ENCODE measurements at places on chromosomes 12 and 14.

- DNase-seq = peak; percentile 4
Measured at GRCh38 chr12:95859344-95859816, 628 bp downstream of the SNRPF start.

DNA sequence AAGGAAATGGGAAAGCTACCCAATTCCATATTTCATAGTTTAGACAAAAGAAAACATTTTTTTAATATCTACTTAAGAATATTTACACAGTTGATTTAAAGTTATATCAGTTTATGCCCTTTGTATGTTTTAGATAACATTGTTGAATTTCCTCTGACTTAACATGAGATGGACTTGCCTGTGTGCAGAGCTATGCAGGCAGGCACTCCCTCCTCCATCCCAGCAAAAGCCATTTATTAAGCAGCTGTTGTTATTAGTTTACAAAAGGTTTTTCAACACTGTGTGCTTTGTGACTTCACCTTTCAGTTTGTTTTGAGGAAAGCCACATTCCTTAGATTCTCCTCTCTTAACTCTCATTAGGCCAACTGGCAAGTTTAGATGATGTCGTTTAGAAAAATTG, 337.5 kb upstream of the PDE3A start:
- no peak for DNase-seq

GRCh38 chr14:105294142-105294597, 6.6 kb downstream of the BRF1 start:
- no peak for DNase-seq

DNA sequence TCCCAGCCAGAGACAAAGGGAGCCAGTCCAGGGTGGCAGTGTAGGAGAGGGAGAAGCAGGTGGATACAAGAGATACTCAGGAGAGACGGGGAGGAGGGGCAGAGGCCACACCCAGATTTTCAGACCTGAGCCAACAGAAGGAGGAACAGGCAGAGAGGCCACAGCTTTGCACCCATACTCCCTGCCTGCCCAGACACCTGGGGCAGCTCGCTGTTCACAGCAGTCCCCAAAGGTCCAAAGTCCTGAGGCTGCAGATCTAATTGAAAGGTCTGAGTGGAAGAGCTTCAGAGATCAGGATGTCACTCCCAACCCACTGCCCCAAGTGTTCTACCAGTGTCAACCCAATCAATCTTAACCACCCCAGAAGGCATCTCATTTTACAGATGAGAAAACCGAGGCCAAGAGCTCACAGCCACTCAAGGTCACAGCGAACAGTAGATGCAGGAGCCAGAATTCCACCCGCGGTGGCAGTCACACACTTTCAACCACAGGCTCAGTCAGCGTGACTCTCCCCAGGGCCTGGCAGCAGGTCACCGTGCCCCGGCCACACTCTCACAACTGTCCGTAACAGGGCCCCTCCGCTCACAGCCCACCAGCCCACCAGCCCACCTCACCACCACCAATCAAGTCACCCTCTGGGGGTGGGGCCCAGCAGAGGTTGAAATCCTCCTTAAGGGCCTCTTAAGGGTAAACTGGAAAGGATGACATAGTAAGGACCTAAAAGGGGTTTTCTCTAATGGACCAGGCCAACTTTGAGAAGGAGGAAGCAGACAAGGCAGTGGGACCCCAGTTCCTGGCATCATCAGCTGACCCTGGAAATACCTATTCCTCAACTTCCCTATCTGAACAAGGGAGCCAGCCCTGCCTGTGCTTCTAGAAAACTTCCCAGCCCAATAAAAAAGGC, 33.3 kb downstream of the ACTN1 start:
- DNase-seq = no peak

DNA sequence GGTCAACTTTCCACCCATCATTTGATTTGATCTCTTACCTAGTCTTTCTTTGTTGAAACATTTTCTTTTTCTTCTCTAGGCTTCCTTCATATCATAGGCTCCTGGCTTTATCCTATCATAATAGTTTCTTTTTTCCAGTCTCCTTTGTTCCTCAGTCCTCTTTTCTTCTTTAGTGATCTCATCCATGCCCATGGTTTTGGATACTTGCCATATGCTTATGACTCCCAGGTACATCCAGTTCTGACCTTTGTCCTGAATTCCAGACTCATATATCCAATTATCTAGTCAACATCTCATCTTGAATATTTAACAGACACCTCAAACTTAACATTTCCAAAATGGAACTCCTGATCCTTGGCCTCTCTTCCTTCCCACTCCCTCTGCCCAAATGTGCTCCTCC, 36.1 kb upstream of the KRAS start:
- DNase-seq = no peak

DNA sequence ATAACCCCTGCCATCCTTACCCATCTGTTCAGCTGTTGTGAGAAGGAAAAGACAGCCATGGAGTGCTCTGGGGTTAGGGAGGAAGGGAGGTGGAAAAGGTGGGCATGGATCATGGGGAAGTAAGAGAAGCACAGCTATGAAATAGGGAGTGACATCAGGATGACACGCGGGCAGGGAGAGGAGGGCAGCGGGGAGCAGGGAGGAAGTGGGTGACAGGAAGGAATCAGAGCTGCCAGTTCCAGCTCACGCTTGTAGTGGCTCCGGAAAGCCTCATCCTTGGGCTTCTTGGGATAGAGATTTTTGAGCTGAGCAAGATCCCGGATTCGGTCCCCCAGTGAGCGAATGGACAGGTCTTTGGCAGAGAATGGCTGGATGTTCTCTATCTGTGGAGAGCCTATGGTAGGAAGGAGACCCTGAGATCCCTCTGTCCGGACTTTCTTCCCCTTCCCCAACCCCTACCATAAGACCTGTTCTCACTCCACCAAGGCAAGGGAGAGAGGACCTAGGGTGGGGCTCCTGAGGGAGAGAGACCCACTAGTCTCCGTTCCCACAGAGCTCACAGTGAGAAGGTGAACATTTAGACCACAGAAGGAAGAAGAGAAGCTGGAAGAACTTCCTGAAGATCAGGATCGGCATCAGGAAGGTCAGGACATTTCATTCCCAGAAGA, 10.3 kb downstream of the NAB2 start:
- no peak for DNase-seq

DNA sequence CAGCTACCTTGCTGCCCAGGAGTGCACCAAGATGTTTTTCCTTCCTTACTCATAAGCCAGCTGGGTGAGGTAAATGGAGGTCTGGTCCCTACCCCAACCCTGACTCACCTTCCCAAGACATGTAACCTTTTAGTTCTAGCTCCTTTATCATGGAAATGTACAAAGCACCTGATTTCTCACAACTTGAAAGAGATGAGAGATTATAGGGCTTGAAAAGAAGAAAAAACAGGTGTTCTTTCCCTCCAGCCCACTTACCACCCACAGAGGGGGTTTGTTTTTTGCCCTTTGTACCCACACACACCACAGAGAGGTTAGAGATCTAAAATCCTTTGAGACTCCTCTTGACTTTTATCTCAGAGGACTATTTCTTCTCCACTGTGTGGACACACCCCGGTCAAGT, 21.1 kb downstream of the PLXNC1 start:
- DNase-seq = no peak

DNA sequence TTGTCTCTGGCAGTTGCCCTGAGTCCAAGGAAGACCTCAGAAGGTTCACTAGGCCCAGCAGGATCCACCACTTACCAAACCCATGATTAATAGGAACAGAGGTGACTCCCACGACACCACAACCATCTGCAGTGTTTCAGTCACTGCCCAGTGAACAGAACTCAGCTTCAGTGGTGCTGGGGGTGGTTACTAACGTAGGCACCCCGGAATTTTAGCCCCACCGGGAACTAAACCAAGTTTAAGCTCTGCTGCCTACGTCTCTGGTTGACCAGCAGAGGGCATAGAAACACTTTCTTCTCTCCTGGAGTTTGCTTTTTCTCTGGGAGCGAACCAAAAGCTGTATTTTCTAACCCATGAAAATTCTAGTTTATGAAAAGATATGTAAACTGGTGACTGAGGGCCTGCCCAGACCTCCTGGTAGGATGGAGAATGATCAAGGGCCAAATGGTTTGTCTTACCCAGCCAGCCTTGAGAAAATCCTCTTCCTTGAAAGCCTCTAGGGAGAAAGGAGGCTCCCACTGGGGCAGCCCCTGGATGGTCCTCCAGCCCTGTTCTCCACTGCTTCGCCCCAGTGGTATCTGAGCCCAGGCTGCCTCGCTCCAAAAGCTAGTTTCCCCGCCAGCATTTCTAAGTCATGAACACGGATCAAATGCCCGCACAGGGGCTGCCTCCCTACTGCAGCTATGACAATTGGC, 379.8 kb downstream of the DPF3 start:
- DNase-seq = no peak

- no peak for DNase-seq
Measured at GRCh38 chr12:49912345-49913255, 8.9 kb upstream of the FAIM2 start.

DNA sequence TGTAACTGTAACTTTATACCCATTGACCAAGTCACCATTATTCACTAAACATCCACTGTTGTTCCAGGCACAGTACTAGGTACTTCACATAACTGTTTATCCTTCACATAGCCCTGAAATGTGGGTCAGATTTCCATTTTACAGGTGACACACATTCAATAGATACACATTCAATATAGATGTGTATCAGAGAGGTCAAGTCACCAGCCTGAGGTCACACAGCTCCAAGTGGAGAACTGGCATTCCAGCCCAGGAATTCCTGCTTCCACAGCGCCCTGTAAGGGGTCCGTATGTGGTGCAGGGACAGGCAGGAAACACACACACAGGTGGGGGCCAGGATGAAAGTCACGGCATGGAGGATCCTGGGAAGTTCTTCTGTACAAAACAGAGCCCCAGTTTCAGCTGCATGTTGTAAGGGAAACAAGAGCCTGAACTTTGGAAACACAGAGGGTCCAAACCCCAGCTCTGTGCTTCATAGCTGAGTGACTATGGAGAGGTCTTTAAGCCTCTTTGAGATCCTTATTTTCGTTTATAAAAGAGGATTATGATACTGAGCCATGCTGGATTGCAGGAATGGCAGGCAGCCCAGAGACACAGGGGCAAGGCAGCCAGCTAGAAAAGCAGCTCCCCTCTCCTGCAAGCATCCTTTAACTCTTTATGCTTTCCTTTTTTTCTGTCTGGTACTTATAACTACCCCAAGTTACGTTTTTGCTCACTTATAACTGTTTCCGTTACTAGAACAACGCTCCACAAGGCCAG, 50.3 kb upstream of the DICER1 start:
- no peak for DNase-seq

DNA sequence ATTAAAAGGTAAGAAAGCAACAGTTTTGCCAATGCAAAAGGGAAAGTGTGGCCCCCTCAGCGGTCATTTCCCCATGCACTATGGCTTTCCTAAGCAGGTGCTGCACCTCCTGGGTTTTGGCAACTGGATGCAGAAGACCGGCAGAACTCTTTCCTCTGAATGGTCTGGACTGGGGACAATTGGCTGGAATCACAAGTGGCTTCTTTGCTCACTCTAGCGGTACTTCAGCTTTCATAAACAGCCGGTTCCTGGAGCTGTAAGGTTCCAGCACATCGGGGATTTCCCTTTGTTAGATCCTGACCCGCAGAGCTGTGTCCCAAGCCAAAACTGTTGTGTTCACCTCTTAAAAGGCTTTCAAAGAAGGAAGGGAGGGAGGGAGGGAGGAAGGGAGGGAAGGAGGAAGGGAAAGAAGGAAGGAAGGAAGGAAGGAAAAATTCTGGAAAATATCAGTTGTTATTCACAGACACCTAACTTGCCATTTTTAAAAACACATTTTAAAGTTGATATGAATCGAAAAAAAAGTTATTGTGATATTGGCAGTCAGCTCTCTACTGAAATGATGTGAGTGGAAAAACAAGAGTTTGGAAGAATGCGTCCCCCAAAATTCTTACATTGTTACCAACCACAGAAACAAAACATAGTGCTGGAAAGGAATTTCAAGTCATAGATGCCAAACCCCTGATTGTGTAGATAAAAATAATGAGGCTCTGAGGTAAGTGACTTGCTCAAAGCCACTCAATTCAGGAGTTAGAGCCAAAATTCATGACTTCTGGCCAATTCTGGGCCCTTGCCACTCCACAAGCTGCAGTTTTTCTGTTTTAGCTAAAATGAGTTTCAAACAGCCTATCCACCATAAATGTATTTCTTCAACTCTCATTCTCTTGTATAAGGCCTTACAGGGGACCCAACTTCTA, 220.6 kb upstream of the HMGA2 start:
- DNase-seq = peak; percentile 1

DNA sequence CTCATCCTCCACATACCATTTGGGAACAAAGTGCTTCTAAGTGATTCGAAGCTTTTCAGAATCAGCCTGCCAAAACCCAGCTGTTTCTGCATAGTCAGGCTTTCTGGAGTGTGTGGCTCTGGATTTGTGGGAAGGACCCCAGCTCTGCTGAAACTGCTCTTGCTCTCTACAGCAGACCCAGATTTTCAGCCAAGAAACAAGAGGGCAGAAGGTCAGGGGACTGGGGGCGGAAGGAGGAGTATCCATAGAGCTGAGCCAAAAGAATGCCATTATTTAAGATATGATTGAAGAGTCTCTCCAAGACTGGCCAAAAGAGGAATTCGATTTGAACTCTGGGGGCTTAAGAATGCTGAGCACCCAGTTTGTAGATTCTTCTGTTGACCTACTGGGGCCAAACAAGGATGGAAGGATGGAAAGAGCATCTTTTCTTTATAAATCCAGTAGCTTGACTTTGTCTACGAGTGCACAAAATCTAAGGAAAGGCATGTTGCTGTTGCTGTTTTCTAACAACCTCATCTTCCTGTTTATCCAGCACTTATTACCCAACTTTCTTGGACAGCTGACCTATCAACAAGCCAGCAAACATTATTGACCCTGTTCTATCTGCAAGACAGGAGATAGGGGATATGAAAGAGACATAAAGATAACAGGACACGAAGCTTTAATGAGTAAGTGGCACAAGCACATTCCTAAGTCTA, 29.2 kb downstream of the FBLN5 start:
- DNase-seq = no peak

GRCh38 chr14:102000902-102001301, 36.5 kb downstream of the DYNC1H1 start:
- DNase-seq = no peak

GRCh38 chr12:14946162-14946561, 7.8 kb upstream of the ERP27 start:
- no peak for DNase-seq

GRCh38 chr12:45093051-45093450, 42.2 kb upstream of the DBX2 start:
- DNase-seq = peak; percentile 39

GRCh38 chr12:130975116-130975515, 21.4 kb downstream of the ADGRD1 start:
- no peak for DNase-seq

DNA sequence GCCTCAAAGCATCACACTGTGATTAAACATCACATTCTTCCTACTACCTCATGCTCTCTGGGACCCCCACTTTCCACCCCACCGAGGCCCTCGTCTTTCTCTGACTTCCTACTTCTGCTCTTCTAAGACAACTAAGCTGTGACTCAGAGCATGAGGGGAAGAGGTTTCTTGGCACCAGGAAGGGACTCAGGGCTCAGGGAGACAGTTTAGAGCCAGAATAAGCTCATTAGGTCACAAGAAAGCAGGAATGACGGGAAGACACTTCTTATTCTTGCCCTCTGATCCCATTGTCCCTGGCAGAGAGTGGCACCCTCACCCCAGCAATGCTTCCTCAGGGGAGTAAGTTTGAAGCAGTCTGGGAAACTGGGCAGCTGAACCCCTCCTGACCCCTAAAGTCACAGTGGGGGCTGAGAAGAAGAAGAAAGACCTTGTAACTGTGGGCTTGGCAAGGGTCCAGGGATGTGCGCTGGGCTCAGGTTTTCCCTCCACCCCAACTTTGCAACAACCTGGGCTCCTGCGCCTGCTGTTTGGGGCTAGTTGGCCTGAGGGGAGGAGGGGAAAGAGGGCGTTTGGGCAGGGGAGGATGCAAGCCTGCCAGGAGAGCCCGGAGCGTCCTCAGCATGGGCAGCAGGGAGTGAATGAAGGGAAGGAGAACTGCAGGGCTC, 64.6 kb upstream of the ACTN1 start:
- DNase-seq = no peak
